ENCODE measurements at places on chromosomes 1 and 21. TPM values are rescaled to one million over a fixed set of nuclear protein-coding genes. Genes with fewer than 3 reads are reported as not detected.

DNA sequence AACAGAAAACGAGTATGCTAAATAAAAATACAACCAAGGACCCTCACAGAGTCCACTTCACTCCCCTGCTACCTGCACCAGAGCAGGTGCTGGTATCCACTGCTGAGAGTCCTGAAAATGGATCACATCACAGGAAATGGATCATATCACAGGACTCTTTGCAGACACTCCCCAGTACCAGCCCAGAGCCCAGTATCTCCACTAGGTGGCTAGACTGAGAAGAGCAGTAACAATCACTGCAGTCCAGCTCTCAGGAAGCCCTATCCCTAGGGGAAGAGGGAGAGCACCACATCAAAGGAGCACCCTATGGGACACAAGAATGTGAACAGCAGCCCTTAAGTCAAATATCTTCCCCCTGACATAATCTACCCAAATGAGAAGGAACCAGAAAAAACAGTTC is 28.0 kb downstream of the AGBL4 start:
- DNase-seq, result no peak

DNA sequence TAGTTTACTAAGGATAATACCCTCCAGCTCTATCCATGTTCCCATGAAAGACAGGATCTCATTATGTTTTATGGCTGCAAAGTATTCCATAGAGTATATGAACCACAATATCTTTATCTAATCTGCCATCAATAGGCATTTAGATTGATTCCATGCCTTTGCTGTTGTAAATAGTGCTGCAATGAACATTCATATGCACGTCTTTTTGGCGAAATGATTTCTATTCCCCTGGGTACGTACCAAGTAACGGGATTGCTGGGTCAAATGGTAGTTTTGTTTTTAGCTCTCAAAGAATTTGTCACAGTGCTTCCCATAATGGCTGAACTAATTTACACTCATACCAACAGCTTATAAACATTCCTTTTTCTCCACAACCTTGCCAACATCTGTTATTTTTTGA is 750.9 kb downstream of the BRINP3 start:
- DNase-seq, result no peak

Gene SLC45A3
- 0.91 TPM for polyA plus RNA-seq

DNA sequence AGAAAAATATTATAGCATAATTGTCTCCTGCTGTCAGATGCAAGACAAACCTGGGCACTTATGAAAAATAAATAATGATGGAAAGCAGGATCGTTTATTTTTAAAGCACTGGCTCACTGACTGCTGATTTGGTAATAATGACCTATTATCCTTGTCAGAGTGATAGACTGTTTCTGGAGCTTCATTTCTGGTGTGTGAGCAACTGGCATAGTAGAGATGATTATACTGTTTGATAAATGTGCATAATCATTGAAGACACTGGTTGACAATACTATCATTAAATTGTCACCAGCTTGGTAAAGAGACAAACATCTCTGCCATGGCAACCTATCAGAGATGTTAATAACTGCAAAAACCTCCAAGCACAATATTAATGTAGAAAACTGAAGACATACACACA is 179.9 kb upstream of the ZNF644 start:
- no peak for DNase-seq
